ENCODE measurements at places on chromosomes 6 and 20.

DNA sequence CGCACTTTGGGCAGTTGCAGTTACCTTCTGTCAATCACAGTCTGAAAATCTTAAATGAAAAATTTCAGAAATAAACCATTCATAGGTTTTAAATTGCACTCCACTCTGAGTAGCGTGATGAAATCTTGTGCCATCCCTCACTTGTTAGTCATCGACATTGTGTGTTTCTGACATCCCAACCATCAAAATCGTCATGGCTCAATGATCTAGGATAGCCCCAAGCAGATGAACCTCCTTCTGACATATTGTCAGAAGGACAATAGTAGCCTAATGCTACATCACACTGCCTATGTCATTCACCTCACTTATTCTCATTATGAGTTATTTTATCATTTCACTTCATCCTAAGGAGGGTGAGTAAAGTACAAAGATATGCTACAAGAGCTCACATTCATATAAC is 284.8 kb downstream of the PTPRK start:
- no peak for DNase-seq

- DNase-seq = no peak
These were observed 182.5 kb downstream of the ATXN1 start for GRCh38 chr6:16578695-16579285.

- DNase-seq = no peak
These were observed 40.3 kb downstream of the RSPO4 start for GRCh38 chr20:961768-962167.

DNA sequence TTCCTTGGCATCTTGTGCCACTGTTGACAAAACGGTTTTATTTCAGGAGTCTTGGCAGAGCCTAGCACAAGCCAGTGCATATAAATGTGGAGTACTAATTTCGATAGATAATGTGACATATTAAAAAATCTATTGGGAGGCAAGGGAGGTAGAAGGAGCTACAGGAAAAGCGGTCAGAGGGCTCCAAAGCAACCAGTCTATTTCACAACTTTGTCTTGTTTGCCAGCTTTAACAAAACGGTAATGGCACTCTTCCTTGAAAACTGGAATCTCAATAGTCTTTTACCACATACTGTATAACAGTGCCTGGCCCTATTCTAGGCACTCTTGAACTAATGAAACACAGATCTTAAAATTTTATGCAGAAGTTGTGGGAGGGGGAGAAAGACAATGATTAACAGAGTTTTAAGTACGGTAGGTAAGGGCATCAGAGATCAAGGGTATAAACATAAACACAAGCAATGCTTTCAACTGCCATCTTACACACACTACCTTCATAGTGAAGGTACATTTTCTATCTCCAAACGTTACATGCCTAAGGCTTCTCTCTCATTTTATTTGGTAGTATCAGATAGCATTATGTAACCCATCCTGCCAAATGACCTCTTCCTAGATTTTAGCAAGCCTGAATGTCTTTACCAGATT is 33.5 kb upstream of the SYNCRIP start:
- no peak for DNase-seq

- no peak for DNase-seq
These were observed 120.4 kb downstream of the LRRC1 start for GRCh38 chr6:53915026-53915691.

- DNase-seq = peak; percentile 80
These were observed 24.2 kb downstream of the NQO2 start for GRCh38 chr6:3023663-3024483.

DNA sequence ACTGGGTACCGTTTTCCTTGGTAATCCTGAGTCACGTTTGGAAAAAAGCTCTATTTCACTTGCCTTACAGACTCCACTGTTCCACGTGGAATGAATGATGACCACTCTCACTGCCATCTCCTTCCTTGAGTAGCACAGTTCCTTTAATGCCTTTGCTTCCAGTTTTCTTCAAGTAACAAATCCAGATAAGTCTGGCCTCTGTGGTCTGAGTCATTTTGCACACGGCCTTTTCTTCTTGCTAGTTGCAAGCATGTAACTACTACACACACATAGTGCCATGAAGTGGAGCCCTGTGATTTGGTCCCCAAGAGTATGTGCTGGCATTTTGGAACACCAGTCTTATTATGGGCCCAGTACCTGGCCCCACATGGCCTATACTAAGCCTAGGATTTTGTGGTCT is 182.8 kb downstream of the SASH1 start:
- no peak for DNase-seq

DNA sequence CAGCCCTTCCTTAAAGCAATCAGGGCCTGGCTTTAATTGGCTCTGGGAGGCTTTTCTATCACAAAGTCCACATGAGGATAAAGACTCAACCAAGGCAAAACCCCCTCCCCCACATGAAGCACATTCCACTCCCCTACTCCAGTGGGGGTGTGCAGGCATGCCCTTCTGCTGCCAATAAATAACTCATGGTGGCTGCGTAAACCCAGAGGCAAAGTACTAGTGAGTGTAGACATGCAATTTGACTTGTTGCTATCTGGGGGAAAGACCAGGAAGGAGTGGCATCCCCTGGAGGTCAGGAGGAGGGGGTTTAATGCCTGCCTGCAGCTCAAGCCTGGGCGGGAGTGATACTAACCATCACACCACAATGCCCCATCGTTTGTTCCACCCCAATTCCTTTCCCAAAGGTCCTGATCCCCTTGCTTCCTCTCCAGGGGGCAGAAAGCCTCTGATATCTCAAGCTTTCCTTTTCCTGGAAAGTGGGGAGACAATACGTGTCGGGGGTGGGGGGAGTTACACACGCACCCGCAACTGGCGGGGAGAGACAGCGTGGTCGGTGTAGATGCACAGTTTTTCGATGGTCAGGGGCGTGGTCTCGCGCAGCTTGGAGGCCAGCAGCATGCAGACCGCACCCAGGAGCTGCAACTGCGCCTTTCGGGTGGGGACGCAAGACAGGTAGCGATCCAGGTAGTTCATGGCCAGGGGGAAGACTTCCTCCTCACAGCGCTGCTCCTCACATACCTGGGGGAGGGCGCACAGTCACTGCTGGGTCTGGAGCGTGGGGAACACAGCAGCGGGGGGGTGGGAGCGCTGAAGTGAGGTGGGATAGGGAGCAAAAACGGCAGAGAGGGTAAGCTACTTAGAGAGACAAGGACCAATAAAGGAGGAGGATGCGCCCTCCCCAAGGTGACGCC is 1.5 kb downstream of the CCND3 start:
- DNase-seq = peak; percentile 53

GRCh38 chr20:56987986-56988385 is 278.5 kb downstream of the BMP7 start:
- no peak for DNase-seq

GRCh38 chr6:92231171-92231701 is 1188.1 kb downstream of the EPHA7 start:
- DNase-seq = no peak

- no peak for DNase-seq
These were observed 540.9 kb upstream of the MAN1A1 start for GRCh38 chr6:119890470-119890869.

DNA sequence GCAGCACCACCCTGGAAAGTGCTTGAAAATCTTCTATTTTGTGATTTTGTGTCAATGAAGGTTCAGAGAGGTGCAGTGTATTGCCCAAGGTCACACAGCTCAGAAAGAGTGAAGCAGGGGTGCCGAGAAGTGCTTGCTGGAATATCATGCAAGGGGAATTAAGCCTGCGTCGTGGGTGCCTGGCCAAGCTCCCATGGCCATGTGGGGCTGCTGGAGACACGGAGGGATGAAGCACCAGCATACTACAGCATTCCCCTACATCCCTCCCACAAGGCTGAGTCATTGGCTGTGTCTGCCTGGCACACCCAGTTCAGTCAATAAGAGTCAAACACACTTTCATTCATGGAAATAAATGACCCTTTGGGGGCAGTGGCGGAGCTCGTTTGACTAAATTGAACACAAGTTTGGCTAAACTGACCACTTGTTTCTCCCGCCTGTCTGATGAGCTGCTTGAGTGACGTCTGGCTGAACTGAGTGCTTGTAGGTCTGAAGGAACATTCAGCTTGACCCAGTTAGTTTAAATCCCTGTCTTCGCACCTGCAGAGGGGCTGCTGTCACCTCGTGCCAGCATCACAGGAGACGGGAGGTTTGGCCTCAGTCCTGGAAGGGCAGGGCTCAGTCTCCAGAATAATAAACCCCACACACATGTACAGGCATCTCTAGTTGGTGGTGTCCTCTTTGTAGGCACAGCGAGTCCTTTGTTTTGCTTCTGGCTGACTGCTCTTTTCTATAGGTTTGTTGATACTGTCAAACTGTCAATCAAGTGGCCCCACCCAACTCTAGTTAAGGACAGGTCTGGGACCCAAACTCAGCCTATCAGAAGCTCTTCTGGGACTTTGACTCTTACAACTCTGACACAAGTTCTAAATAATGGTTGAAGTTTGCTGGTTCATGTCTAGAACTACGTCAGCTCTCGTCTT is 8.4 kb upstream of the TGM2 start:
- DNase-seq = no peak

GRCh38 chr20:11912013-11912658 is 5.6 kb upstream of the BTBD3 start:
- DNase-seq = no peak

DNA sequence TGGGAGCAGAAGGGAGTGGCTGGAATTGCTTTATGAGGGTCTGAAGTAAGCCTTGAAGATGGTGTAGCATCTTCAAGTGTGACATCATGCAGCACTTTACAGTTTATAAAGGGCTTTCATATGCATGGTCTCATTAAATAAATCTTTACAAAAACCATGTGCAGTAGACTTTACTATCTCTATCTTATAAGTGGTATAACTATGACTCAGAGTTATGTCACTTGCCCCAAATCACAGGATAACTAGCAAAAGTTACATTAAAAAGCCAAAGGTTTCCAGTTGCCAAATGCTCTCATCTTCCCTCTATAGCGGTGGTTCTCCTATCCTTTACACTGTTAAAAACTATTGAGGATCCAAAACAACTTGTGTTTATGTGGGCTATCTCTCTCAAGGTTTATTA is 687.7 kb upstream of the MARCKS start:
- no peak for DNase-seq

- no peak for DNase-seq
These were observed 61.9 kb downstream of the CBFA2T2 start for GRCh38 chr20:33551778-33552177.

GRCh38 chr6:169831450-169832246 is 80.2 kb downstream of the ERMARD start:
- peak; percentile 89 for DNase-seq

- no peak for DNase-seq
These were observed 106.2 kb downstream of the TULP4 start for GRCh38 chr6:158418501-158418900.

GRCh38 chr6:75524322-75524972 is 30.8 kb upstream of the FILIP1 start:
- DNase-seq = no peak

GRCh38 chr20:40481743-40482458 is 207.1 kb downstream of the MAFB start:
- DNase-seq = no peak

DNA sequence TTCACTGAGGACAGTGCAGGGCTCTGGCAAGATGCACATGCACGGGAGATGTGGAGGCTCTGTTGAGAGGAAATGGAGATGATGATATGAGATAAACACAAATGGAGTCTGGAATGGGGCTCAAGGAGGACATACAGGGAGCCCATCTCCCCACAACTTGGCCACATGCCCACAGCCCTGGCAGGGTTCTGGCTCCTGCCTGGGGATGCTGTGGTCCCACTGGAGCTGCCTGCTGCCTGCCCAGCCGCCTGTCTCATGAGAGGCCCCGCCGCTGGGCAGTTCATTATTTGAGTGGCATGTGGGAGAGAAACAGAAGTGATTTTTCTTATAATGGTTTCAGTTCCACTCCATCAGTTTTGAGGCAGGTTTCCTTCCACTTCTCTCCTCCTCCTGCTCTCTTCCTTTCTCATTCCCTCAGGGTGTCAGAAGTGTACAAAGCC is 133.6 kb upstream of the TRAF3IP2 start:
- DNase-seq = peak; percentile 22

DNA sequence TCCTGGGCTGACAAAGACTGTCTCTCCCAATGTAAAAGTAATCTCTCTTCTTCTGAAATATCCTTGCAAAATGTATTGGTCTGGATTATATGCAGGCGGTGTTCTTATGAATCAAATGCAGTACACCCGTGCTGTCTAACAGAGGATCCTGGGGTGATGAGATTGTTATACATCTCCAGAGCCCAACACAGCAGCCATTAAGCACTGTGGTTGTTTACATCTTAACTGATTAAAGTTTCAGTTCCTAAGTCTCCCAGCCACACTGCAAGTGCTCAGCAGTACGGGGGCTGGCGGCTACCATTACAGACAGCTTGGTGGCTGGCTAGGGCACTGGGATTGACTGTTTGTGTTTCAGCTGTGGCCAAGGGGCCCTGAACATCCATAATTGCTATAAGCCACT is 7.0 kb downstream of the UNC93A start:
- DNase-seq = no peak

GRCh38 chr6:104928141-104928540 is 28.8 kb upstream of the LIN28B start:
- no peak for DNase-seq

GRCh38 chr6:110492584-110492983 is 16.2 kb upstream of the SLC22A16 start:
- no peak for DNase-seq

GRCh38 chr20:47204008-47204849 is 152.3 kb downstream of the ZMYND8 start:
- DNase-seq = no peak

- no peak for DNase-seq
These were observed 58.5 kb downstream of the AHI1 start for GRCh38 chr6:135438907-135439535.

DNA sequence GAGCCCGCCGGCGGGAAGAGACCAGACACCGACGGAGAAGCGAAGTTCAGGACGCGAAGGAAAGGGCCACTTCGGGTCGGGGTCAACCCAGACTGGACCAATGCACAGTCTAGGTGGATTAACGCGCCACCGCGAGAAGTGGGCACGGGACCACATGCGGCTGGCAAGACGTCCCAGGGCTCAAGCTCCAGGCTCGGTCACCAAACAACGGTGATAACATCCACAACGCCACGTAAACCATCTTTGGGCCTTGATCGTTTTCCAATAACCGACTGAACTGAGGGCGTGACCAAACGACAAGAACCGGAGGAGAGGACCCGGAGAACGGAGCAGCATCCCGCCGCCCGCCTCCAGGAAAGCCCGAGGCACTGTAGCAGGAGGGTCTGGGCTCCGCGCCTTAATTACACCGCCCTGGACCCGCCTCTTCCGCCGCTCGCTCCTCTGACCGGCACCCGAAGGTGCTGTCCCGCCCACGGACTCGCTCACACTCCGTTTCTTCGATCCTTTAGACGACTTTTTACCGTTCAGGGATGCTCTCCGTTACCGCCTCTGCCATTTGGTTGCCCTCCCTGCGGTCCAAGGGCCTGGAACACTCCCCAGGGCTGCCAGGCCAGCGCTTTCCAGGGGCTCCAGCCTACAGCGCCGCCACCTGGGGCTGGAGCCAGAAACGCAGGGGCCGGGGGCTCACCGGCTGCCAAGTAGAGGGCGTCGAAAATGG is 44.1 kb downstream of the DPPA5 start:
- peak; percentile 83 for DNase-seq

GRCh38 chr20:44597930-44598329 is 15.6 kb downstream of the PKIG start:
- DNase-seq = no peak

GRCh38 chr20:63404129-63405085 is 43.3 kb upstream of the CHRNA4 start:
- no peak for DNase-seq
